ENCODE measurements at places on chromosomes 1 and 21. TPM values are rescaled to one million over a fixed set of nuclear protein-coding genes. Genes with fewer than 3 reads are reported as not detected.

Gene C1orf226
- total RNA-seq: not detected

Gene S100A3
- total RNA-seq: not detected

Gene LRRN2
- total RNA-seq: not detected

Gene CRB1
- 0.22 TPM for total RNA-seq

Gene CD53
- 490 TPM for total RNA-seq

Gene NTMT2
- total RNA-seq: not detected

Gene LYPD8
- not detected for total RNA-seq

Gene CHI3L2
- 6.8 TPM for total RNA-seq

Gene LRRC53
- total RNA-seq: not detected

Gene MAP3K21
- 3.7 TPM for total RNA-seq

Gene PAPPA2
- total RNA-seq: not detected

Gene SYCP1
- not detected for total RNA-seq

GRCh38 chr1:35881850-35882273 is 1.1 kb upstream of the AGO1 start:
- DNase-seq: no peak

- no peak for DNase-seq
These were observed 22.5 kb downstream of the WNT3A start for GRCh38 chr1:228029281-228029680.

- DNase-seq: no peak
These were observed 16.2 kb upstream of the PLA2G4A start for GRCh38 chr1:186812570-186812969.

DNA sequence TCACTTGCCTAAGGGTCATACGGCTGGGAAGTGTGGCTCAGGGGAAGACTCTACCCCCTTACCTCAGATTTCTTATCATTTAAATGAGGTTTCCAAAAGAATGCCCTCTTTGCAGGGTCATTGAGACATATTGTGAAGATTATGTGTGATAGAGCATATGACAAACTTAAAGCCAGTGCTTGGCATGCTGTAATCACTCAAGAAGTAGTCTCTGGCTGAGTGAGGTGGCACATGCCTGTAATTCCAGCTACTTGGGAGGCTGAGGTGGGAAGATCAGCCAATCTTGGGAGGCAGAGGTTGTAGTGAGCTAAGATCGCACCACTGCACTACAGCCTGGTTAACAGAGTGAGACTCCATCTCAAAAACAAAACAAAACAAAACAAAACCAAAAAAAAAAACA is 7.5 kb upstream of the LDLRAD2 start:
- no peak for DNase-seq

- no peak for DNase-seq
These were observed 309.5 kb downstream of the NPHP4 start for GRCh38 chr1:5682626-5683225.

DNA sequence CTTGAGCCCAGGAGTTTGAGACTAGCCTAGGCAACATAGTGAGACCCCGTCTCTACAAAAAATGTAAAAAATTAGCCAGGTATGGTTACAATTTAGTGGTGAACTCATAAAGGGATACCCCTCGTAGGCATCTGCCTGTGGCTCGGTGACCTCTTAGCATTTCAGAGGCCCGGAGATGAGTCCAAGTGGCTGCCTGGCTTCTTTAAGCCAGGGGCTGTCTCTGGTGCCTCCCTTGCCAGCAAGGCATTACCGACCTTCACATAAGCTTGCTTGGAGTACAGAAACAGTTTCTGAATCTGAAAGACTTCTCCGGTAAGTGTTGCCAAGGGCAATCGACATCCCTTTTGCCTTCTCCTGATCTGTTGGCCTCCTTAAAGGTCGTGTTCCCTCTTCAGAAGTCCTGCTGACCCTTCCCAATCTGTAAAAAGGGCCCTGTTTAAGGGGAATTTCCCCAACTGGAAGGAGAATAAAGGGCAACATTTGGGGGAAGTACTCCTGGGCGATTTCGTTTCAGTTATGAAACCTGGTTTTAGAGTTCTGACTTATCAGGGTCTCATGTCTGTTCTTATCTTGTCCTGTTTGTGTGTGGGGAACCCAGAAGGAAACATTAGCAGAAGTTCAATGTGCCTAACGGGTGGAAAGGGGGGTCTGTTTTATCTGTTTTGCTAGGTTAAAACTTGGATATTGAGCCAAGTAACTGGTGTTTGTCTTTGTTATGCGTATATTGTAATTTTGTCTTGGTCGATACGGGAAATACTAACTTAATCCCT is 32.9 kb downstream of the KIFAP3 start:
- DNase-seq: no peak

DNA sequence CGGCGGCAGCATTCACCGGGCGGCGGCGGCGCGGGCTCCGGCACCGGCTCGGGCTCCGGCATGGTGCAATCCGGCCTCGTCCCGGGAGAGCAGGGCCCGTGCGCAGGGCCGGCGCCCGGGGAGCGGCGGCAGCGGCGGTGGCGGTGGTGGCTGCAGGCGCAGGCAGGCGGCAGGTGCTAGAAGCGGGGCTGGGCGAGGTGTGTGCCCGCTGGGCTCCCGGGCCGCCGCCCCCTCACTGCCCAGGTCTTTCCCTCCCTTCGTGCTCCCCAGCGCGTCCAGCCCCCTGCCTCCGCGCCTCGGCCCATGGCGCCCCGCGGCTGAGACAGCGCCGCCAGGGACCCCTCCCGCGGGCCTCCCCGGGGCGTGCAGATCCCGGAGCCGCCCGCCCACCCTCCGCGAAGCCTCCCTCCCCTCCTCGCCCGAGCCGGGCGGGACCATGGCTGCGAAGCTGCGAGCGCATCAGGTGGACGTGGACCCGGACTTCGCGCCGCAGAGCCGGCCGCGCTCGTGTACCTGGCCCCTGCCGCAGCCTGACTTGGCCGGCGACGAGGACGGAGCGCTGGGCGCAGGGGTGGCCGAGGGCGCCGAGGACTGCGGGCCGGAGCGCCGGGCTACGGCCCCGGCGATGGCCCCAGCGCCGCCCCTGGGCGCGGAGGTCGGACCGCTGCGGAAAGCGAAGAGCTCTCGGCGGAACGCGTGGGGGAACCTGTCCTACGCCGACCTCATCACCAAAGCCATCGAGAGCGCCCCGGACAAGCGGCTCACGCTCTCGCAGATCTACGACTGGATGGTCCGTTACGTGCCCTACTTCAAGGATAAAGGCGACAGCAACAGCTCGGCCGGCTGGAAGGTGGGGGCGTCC is 492 bp downstream of the FOXO6 start:
- peak; percentile 62 for DNase-seq

- no peak for DNase-seq
These were observed 6.9 kb downstream of the CATSPER4 start for GRCh38 chr1:26197301-26197700.

DNA sequence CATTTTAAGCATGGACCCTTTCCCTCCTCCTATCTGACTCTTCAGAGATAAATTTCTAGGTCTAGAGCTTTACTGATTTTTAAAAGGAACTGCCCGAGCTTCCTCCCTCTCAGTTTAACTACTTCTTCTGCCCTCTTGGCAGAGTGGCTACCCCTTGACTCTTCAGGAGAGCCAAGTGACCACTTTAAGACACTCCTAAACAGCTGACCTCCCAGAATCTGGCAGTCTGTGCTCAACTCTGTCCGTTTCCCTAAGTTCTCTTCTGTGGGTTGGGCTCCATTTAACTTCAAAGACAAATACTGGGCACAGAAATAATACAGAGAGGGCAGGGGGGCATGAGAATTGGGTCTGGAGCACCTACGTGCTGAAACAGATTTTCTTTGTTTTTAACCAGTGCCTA is 196.3 kb upstream of the FOXD3 start:
- DNase-seq: no peak

GRCh38 chr1:24047110-24047477 is 64.8 kb downstream of the MYOM3 start:
- no peak for DNase-seq

DNA sequence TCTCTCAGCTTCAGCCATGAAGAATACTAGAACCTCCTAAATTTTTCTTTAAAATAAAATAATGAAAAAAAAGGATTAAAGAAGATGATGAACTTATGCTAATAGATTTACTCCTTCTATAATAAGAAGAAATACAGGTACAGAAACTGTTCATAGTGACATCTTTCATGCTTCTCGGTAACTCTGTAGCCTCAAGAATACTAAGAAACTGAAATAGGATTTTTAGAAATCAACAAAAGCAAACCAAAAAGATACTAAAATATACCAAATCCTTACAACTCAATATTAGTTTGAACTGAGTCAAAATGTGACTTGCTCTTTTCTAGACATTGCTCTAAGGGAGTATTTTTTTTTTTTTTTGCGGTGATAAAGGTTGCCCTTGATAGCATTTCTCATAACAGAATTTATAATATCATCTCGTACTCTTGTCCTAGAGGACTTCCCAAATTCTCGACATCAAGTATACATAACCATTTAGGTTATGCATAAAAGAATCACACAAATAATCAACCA is 42.8 kb downstream of the ZZZ3 start:
- DNase-seq: no peak

GRCh38 chr1:64750875-64751274 is 6.0 kb downstream of the RAVER2 start:
- DNase-seq: no peak

- DNase-seq: no peak
These were observed 495.1 kb downstream of the SETD4 start for GRCh38 chr21:35565204-35565611.

DNA sequence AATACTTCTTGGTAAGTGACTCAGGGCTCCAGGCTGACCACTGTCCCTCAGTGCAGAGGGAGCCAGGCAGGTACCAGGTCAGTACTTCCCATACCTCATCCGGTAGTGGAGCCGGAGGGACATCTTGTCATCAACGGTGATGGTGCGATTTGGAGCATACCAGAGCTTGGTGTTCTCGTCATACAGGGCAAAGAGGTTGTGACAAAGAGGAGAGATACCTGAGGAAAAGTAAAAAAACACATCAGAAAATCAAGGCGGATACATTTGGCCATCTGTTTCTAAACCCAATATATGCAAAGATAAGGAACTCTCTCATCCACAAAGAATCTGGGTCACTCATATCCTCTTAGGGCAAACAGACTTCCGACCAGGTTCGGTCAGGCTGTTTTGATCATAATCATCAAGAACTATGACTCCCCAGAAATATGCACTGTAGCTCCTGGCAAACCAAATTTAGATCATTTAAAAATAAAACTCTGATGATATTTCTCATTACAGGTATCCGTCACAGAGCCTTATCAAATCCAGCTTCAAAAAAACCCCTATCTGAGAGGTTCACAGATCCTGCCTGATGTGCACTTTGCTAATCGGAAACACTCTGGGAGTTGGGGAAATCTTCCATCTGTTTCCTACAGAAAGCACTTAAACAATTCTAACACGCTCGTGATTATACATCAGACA is 87.3 kb downstream of the JAK1 start:
- DNase-seq: no peak

DNA sequence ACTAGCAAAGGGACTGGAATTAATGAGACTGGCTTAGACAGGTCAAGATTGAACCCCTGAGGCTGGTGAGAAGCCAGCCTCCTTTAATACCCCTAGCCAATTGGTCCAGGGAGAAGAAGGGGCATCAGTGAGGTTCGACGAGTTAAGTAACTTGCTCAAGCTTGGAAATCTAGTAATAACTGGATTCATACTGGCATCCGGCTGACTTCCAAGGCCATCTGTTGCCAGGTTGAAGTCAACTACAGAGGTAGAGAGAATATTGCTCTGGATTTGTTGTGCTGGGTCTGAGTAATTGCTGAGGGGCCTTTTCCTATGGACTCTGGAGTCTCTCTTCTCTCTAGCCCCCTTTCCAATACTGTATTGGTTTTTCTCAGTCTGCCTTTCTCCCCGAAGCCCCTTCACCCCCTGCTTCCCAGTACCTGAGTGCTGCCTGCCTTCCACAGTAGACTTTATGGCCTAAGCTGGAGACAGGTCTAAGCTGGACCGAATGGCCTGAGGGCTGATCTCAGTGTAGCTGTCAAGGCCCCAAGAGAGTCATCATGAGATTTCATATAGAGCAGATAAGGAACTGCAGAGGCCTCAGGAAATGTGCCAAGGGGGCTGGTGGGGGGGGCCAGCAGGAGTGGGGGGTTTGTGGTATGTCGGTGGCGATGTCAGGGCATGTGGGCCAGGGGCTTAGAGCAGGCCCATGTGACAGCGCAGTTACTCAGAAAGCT is 42.4 kb upstream of the IL19 start:
- DNase-seq: no peak

DNA sequence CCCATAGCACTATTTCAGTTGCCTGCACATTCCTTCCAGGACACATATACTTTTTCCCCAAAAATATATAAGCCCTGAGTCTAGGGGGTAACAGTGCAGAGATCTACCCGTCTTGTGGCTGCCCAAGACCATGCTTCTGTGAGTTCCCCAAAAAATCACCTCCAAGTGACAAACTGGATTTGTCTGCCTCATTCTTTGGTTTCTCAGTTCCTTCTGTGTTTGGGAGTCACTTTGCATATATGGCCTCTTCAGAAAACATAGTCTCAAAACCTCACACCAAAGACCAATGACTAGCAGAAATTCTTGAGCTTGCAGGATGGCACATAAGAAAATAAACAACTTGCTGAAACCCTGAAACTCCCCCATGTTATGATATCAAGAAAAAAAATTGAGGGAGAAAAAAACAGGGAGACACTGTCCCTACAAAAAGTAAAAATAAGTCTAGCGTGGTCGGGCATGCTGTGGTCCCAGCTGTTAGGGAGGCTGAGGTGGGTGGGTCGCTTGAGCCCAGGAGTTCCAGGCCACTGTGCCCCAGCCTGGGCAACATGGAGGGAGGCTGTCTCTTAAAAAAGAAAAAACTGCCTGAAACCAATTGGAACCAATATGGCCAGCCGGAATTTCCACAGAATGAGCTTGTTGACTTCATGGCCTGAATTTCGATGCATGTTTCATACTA is 8.0 kb downstream of the JMJD4 start:
- no peak for DNase-seq

DNA sequence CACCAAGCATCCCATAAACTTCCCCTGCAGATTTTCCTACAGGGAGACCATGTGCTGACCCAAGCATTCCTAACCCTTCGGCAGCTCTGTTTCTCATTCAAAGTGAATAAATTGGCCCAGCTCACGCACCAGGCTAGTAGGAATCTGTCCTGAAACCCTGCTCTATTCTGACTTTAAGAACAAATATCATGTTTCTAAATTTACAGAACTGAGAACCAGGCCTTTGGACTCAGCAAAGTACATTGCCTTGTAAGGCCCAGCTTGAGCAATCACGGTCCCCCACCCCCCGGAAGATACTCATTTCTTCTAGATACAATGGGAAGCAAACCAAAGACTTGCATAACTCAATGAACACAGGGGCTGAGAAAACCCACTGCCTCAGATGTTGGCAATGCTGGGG is 160.1 kb upstream of the NFIA start:
- DNase-seq: no peak

- no peak for DNase-seq
These were observed 65.7 kb downstream of the SETD4 start for GRCh38 chr21:35994613-35995012.

DNA sequence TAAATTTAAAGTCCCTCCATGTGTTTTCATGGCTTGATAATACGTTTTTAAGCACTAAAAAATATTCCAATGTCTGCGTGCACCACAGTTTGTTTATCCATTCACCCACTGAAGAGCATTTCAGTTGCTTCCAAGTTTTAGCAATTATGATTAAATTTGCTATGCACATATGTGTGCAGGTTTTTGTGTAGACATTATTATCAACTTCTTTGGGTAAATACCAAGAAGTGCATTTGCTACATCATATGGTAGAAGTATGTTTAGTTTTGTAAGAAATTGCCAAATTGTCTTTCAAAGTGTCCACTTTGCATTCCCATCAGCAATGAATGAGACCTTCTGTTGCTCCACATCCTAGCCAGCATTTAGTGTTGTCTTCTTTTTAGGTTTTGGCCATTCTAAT is 550.0 kb downstream of the BRINP3 start:
- no peak for DNase-seq

All from B cell (primary cell).